ENCODE measurements at places on chromosomes 3 and 15. TPM values are rescaled to one million over a fixed set of nuclear protein-coding genes. Genes with fewer than 3 reads are reported as not detected.

DNA sequence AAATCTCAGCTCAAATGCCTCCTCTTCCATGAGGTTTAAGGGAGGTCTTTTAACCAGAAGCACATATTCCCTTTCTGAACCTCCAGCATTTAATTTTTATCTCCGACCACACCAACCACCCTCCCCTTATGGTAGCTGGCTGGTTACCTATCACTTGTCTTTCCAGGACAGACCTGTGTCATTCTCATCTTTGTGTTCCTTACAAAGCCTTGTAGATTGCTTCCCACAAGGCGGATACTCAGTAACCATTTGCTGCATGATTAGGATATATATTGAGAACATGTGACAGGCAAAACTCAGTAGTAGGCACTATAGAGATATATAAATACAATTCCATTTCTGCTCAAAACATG is 119.5 kb downstream of the RPL22L1 start:
- no peak for DNase-seq

DNA sequence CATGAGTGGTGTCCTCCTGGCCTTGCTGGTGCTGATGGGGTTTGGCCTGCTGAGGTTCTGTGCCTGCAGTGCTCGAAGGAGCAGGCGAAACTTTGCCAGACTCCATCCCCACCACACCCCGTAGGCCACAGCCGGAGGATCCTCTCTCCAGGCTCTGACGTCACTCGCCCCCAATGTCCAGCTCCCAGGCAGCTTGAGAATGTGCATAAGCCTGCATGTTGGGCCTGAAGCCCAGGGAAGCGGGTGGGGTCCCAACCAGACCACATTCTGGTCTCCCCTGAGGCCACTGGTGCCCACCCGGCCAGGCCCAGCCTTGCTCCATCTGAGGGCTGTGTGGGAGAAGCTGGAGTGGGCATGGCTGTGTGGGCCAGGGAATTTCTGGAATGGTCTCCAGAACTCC is 109.8 kb downstream of the ASB7 start:
- no peak for DNase-seq

DNA sequence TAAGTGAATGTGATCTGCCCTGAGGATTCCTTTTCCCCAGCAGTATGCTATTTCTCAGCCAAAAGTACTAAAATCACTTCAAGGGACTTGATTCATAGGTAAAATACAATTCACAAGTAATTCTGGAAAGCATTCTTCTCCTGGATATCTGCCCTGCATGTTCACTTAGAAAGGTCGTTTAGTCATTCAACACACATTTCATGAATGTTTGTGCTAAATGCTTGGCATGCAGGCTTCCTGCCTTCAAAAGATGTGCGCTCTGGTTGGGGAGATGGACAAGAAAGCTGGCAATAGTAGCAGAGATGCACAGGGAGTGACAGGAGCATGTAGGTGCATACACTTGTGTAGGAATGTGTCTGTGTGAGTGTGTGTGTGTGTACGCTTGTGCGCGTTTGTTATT is 360.7 kb downstream of the PTPRG start:
- DNase-seq = no peak

DNA sequence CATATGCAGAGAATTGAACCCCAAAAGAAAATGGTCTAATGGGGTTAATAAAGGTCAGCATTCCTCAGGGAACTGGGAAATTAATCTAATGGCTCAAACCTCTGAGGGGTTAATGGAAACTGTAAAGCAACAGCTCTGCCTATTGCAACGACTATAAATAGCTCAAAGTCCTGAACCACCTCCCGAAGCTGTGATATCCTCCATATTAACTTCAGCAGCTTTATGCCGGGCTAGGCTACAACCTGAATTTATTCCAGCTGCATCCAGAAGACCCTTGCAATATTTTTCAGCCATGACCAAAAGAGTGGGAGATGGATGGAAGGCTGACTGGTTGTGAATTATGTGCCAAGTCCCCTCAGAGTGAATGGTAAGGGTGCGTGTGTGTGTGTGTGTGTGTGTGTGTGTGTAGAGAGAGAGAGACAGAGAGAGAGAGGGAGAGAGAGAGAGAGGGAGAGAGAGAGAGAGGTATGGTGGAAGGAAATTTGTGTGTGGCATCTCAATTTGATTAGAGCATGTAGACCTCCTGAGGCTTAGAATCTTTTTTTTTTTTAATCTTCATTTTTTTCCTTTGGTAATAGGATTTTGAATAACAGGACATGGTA is 109.9 kb downstream of the PDCD6IP start:
- no peak for DNase-seq

DNA sequence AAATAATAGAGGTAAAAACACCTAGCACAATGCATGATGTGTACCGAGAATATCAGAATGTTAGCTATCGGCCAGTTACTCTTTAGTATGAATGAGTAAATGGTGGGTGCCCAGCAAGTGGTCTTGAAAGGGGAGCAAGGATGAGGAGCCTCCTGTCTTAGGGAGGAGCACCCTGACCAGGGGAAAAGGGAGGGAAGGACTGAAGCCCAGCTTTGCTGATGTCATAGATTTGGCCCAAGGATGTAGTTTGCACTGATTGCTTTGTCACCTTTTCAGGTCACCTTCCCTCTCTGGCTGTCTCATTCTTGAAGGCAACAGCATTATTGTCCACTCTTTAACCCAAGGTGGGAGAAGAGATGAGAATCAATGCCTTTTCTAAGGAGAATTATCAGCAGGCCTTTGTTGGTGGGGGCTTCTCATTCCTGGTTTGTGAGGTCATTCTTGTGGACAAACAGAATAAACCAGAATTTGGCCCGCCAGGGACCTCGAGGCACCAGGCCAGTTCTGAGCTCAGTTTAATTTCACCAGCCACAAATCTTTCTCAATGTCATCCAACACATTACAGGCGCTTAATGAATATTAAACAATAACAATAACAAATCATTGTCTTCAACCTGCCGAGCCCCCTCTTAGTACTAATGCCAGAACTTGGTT is 231.3 kb downstream of the VPS13C start:
- no peak for DNase-seq

The TMEM108 gene
- total RNA-seq = not detected
